GM06990 (cell line): ENCODE measurements at places on chromosomes 5 and 9.

DNA sequence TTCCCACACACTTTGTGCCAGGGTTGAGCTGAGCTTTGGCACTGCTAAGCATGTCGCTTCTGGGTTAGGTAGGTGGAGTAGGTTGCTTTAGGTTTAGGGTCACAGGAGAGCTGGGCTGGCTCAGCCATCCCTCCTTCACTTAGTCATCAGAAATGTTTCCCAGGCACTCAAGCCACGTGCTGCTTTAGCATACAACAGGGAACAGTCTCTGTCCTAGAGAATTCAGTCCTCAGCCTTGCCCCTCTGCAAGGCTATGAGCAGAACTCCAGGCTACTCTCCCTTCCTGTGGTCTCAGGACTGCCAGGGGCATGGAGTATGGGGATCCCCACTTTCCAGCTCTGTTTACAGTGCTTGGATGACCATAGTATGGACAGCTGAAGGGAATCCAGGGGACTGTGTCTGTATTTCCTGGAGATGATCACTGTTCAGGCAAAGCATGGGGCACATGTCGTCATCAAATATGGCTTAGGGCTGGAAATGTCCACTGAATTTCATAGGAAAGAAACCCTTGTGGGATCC, 7.5 kb upstream of the ANKRD33B start:
- DNase-seq = no peak

GRCh38 chr5:149915392-149916260, 29.0 kb downstream of the PDE6A start:
- DNase-seq = no peak

DNA sequence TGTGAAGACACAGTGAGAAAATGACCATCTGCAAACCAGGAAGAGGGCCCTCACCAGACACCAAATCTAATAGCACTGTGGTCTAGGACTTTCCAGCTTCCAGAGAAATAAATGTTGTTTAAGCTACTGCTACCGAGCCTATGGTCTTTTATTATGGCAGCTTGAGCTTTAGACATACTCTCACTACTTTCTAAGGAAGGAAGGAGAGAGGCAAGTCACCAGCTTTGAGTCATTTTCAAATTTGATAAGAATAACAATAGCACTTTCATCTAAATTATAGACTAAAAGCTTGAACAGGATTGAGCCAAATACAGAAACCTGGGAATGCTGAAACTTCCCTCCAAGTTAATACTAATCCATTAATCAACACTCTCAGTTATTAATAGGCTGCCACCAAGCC, 64.4 kb downstream of the PLPPR1 start:
- no peak for DNase-seq

- DNase-seq = no peak
Observed at GRCh38 chr5:72505539-72506157, 1.6 kb downstream of the ZNF366 start.

DNA sequence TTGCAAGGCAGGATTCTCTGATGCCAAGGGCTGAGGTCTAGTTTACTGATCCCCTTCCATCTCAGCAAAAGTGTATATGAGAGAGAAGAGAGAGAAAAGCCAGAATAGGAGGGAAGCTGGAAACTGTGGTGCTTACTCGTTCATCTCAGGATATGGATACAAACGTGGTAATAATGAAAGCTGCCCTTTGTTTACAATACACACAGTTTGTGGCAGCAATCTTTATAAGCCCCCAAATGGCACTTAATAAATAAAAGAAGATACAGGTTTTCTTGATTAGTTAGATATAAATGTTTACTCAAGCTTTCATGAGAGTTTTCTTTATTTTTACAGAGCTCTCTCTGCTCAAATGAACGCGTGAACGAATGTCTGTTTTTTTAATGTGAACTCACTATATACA, 57.7 kb downstream of the PRDM6 start:
- no peak for DNase-seq

DNA sequence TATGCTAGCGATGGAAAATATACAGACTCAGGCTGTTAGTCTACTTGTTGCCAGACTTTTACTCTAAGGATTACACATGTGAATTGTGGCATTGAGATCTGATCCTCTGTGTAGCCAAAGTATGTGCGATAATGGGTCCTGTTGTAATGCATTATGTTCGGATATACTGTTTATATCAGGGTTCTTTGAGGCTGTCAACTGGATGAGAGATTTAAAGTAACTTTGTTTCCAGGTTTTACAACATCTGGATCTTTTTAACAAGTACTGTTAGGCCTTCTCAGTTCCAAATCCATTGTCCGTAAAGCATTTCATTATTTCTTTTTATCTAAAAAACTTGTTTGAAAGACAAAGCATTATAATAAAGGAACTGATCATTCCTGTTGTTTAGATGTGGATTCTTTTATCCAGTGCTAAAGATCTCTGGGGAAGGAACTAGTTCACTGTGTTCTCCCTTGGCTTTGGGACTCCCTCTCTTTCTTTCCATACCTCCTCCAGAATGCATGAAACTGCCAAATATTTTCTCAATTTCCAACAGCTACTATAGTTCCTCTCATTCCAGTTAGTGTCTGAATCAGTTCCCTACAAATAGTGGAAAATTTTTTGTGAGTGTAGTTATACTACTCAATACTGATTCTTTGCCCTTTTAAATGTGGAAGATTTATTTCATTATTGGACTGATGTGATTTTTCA, 68.8 kb downstream of the HACD4 start:
- DNase-seq = no peak

DNA sequence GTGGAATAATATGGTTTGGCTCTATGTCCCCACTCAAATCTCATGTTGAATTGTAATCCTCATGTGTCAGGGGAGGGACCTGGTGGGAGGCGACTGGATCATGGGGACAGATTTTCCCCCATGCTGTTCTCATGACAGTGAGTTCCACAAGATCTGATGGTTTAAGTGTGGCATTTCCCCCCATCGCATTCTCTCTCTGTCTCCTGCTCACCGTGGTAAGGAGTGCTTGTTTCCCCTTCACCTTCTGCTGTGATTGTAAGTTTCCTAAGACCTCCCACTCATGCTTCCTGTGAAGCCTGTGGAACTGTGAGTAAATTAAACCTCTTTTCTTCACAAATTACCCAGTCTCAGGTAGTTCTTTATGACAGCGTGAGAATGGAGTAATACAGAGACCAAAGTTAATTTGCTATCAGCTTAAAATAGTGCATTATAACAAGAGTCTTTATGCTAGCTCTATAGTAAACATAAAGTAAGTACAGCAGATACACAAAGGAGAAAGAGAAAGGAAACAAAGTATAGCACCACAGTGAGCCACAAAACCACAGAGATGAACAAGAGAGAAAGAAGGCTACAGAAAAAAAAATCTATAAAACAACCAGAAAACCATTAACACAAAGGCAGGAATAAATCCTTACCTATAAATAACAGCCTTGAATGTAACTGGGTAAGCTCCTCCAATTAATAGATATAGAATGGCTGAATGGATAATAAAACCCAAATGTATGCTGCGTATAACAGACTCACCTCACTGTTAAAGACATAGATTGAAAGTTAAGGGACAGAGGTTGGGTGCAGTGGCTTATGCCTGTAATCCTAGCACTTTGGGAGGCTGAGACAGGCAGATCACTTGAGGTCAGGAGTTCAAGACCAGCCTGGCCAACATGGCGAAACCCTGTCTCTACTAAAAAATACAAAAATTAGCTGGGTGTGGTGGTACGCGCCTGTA, 39.7 kb downstream of the RAPGEF6 start:
- DNase-seq = no peak

DNA sequence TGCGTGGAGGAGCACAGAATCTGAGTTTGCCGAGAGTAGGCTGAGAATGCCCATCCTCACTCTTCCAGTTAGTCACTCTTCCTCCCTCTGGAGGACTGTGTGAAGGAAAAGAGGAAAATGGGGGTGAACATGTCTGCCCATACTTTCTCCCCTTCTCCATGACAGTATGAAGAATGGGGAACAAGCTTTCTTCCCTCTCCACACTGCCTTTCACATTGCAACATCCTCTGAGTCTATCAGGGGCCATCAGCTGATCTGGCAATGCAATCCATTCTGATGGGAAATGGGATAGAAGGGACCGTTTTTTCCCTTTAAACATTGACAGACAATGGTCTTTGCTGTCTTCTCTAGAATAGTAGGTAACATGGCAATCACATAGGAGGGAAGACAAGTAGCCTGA, 56.8 kb downstream of the UGCG start:
- DNase-seq = no peak

- no peak for DNase-seq
Observed at GRCh38 chr9:101176384-101176783, 147.9 kb downstream of the PLPPR1 start.

DNA sequence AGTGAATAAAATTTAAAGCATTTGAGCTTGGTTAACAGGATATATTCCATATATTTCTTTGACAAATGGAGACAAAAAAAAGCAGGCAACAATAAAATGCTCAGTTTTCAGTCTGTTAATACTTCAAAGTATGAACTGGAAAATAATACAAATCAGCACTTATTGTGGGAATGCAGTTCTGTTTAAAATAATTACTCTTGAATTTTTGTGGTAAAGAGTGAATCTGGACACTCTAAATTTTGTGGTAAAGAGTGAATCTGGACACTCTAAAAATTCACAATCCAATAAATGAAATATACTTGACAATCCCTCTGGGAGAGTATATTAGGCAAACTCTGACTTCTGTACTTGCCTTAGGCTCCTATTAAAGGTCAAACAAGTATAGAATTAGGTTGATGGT, 141.9 kb upstream of the RASA1 start:
- DNase-seq = no peak

GRCh38 chr5:52822437-52822836, 34.7 kb downstream of the ITGA1 start:
- DNase-seq = no peak

GRCh38 chr5:164747371-164747770, 1242.0 kb downstream of the MAT2B start:
- no peak for DNase-seq

- DNase-seq = no peak
Observed at GRCh38 chr9:73872701-73873100, 624.4 kb upstream of the RORB start.

DNA sequence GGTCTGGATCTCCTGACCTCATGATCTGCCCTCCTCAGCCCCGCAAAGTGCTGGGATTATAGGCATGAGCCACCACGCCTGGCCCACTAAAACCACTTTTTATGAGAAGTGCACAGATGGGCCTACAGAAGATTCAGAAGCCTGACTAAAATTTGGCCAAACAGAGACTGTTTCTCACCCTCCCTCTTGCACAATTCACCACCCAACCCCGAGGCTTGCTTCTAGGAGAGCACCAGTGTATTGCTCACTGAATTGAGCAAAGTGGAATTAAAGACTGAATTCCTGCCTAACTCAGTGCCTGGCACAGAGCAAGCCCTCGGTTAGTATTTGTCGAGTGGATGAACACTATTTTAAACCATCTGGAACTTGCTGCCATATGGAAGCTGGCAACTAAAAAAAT, 3.4 kb upstream of the DCTN4 start:
- no peak for DNase-seq

- DNase-seq = no peak
Observed at GRCh38 chr9:131013771-131014676, 5.0 kb downstream of the LAMC3 start.

DNA sequence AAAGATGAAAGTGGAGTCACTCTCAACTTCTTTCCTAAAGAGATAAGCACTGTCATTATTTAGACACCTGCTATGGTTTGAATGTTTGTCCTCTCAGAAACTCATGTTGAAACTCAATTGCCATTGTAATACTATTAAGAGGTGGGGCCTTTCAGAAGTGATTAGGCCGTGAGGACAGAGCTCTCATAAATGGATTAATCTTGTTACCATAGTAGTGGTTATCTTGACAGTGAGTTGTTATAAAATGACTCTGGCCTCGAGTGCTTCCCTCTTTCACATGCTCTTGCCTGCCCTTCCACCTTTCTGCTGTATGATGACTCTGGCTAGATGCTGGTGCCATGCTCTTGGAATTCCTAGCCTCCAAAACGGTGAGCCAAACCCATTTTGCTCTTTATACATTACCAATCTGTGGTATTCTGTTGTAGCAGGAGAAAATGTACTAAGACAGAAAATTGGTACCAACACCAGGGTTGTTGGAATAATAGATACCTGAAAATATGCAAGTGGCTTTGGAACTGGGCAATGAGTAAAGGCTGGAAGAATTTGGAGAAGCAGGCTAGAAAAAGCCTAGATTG, 38.0 kb downstream of the GDA start:
- no peak for DNase-seq

- DNase-seq = no peak
Observed at GRCh38 chr5:138945421-138946240, 70.5 kb upstream of the LRRTM2 start.

DNA sequence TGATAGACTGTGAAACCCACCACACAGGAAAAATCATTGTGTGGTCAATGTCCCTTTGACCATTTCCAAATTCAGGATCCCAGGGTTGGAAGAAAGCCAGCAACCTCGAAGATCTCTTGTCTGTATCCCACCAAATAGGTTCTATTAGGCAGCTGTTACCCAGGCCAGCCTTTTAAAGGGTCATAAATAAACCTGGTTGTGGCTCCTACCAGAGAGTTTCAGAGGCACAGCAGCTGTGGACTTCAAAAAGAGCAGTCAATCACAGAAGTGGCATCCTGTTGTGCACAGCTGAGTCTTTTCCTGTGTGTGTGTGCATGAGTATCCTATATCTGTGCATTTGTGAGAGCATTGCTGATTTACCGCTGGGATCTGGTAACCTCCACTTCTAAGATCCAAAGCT, 23.7 kb upstream of the OR2S2 start:
- no peak for DNase-seq

DNA sequence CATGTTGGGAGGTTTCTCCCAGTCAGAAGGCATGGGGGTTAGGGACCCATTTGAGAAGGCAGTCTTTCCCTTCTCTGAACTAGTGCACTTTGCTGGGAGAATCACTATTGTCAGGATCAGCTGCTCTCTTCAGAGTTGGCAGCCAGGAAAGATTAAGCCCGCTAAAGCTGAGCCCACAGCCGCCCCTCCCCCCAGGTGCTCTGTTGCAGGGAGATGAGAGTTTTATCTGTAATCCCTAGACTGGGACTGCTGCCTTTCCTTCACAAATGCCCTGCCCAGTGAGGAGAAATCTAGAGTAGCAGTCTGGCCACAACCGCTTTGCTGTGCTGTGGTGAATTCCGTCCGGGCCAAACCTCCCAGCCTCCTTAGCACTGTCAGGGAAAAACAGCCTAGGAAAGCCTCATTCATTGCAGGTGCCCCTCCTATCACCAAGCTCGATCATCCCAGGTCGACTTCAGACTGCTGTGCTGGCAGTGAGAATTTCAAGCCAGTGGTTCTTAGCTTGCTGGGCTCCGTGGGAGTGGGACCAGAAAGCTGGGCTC, 69.8 kb downstream of the CNTLN start:
- DNase-seq = no peak

DNA sequence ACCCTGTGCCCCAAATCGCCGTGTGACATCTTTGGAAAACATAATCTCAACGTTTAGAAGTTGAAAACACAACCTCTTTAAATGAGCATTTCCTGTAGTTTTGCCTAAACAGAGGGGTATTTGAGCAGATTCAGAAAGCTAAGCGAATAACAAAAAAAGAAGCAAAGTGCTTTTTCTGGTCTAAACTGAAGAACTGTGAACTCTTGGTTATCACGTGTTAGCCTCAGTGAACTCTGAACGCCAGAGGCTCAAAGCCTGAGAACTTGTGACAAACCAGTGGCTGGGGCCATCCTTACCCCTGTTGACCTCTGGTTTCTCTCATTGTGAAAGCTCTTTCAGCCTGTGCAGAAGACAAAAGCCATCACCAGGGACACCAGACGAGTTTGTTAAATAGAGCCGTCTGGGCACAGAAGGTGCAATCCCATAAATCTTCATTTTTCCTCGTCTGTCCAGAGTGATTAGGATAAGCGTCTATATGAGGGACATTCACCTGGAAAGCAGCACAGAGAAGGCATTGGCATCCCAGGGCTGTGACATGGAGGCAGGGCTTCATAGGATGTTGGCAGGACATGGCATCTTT, 61.4 kb upstream of the ICE1 start:
- DNase-seq = no peak
